ENCODE measurements at places on chromosomes 1 and 21.

- DNase-seq, result no peak
These were observed 96.8 kb downstream of the NRIP1 start for GRCh38 chr21:14968029-14968428.

DNA sequence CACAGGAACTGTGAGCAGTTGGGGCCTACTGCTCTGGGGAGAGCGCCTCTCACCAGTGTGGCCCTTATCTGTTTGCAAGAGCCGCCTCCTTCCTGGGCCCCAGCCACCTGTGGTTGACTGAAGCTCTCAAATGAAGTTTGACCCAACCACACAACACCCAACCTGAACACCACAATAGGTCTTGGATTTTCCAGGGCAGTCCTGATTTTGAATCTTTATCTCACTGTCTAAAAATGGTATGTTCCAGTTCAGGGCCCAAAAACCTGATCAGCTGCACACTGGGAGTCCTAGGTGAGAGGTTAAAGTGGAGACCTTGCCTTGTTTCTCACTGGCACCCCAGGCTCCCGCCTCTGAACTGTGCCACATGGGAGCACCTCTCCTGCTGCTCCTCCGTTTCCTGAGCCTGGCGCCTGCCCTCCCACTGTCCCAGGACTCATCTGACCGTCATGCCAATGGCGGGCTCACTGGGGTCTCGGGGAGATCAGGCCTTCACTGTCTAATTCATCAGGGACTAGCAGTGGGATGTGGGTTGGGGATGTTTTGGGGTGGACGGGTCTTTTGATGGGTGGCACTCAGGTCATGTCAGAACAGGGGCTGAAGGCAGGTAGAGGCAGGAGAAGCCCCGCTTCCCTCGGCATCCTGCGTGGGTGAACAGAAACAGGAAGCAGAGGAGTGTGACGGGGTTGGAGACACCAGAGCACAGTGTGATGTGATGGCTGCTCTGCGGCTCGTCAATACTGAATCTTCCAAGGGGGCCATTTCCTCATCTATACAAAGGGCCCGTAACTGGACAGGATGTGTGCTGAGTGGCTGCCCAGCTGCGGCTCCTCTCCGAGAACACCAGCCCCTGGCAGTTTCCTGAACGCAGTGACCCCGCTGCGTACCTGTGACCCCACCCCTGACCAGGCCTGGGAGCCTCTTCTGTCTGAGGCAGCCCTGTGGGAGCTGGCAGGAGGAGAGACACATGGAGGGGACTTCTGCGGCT is 59.6 kb upstream of the ITPKB start:
- peak; percentile 25 for DNase-seq

DNA sequence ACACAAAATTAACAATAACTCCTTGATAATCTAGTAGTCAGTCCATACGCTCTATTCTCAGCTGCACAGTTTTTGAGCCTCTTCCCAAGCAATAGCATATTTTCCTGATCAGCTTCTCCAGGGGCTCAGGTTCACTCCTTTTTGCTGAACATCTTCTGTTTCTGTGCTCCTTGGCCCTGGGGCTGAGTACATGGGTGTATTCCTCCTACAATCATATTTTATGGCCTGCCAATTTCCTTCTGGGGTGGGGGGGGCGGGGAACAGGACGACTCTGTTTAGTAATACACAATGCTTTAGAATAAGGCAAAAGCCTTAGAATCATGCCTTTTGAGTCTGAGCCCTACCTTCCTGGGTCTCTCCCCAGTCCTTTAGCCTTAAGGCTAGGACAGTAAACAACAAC is 8.5 kb downstream of the CLDN19 start:
- no peak for DNase-seq

DNA sequence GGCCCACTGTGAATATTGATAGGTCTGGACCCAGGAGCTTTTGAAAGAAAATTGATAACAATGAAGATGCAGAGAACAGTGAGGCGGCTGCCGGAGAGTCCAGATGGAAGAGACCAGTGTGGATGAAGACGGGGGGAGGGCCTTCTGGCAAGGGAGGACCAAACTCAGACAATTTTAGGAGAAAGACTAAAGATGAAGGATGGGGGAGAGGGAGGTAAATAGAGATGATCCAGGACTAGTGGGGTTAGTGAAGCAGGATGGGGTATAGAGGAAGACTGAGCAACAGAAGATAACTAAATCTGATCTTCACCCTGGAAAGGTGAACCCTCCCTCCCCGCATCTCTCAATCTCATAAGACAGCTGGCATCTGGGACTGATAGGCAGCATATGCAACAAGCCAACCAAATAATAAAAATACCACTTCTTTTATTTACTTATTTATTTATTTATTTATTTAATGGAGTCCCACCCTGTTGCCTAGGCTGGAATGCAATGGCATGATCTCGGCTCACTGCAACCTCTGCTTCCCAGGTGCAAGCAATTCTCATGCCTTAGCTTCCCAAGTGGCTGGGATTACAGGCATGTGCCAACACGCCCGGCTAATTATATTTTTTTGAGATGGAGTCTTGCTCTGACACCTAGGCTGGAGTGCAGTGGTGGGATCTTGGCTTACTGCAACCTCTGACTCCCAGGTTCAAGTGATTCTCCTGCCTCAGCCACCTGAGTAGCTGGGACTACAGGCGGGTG is 10.5 kb downstream of the EIF3I start:
- no peak for DNase-seq

GRCh38 chr1:923131-923990 is at the start of gene SAMD11:
Gene SAMD11, plus strand, starts transcription at chr1:923923. Its CDS starts 509 bp downstream, at chr1:924432.
- DNase-seq, result peak; percentile 35

GRCh38 chr1:152517237-152517811 is 3.0 kb downstream of the CRCT1 start:
- no peak for DNase-seq

DNA sequence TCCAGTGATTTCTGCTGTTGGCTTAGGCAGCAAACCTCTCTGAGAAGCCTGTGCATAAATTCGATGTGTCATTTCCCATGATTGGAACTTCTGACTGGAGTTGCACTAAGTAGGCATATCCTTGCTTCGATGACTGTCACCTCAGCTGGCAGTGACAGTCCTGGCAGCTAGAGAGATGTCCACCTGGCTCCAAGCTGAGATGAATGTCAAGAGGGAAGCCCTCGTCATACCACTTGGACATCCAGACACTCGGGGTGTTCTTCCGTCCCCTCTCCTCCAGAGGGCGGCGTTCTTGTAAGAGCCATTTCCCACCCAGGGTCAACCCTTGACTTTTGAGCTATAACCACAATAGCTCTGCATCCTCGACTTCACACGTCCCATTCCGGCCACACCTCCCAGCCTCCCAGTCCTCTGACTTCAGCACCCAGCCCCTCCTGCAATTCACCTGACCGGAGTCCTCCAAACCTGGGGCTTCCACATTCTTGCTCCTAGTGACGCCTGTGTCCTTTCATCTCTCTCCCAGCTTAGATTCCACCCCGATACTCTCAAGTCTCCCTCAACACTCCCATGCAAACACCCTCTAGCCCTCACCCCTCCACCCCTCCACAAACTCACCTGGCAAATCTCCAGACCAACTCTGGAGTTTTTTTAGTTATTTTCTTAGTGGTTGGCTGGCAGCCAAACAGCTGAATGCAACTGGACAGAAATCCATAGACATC is 17.3 kb downstream of the CA6 start:
- peak; percentile 21 for DNase-seq

DNA sequence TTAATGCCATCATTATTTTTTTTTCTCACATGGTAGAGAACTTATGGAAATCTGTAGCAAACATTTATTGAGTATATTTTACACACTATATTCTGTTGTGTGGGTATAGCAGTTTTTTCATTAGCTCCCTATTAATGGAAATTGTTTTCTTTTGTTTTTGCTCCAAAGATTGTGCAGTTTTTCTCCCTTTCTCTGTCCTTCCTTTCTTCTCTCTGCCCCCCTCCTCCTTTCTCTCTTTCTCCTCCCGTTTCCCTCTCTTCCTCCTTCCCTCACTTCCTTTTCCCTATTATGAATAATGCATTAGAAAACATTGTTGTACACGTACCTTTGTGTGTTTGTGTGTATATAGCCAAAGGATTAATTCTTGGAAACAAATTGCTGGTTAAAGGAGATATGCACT is 20.6 kb downstream of the CDC73 start:
- no peak for DNase-seq

DNA sequence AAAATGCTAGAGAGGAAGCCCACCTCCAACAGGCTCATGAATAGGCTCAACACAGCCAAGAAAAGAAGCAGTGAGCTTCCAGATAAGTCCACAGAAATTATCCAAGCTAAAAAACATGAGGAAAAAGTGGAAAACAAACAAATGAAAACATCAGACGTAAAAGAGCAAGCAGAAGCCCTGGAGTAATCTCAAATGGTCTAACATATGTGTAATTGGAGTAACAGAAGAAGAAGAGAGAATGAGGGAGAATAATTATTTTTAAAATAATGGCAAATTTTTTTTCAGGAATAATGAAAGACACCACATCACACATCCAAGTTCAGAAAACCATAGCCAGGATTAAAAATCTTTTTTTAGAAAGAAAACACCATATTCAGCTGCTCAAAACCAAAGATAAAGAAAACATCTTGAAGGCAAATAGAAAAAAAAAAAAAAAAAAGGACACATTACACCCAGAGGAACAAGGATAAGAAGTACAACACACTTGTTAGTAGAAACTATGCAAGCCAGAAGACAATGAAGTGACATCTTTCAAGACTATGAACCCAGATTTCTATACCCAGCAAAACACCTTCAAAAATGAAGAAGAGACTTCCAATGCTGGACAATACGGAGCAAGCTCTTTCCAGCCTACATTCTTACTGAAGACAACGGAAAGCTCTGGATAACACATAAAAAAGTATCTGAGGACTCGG is 10.6 kb upstream of the SUMO3 start:
- no peak for DNase-seq

DNA sequence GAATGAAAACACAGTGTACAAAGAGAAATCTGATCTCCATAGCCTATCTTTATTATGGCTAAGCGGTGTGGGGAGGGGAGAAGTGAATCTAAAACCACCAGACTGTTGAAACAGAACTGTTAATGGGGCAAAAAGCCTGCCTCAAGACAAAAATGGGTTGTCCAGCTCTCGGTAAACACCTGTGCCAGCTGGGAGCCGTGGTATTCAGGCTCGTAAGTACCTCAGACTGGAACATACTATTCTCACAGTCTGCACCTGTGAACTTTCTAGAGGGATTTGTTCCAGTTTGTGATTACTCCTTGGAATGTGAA is 42.7 kb upstream of the ATP1A1 start:
- DNase-seq, result no peak

DNA sequence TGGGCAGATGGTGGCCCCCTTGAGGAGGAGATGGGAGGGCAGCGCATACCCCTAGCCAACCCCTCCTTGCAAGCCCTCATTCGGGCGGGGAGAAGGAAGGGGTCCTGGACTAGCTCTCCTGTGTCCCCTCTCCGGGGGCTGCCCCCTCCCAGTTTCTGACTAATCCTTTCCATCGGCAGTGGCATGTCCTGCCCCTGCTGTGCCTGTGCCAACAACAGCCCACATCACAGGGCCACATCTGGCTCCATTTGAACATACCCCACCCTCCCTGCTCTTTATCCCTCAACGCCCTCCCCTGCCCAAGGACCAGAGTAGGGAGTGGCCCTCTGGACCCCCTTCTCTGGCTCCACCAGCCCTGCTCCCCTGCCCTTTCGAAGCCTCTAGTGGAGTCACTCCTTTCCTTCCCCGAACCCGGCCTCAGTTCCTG is 11.0 kb upstream of the LMNA start:
- DNase-seq, result no peak

DNA sequence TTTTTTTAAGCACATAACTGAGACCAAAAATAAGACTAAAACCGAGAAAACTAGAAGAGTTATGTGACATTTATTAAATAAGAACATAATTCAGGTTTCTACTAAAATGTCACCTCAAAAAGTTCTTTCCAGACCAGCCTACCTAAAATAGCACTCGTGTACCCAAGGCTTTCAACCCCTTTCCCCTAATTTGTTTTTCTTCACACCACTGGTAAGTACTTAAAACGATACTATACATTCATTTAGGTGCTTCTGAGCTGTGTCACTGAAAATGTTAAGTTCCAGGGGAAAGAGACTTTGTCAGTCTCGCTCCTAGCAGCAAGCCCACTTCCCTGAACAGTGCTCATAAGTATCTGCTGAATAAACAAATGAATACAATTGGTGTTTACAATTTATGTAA is 6.8 kb downstream of the RRAGC start:
- DNase-seq, result no peak

- DNase-seq, result no peak
These were observed 322.1 kb upstream of the TMPRSS15 start for GRCh38 chr21:18725653-18726052.

- DNase-seq, result no peak
These were observed 43.9 kb upstream of the SAMSN1 start for GRCh38 chr21:14589855-14590563.

DNA sequence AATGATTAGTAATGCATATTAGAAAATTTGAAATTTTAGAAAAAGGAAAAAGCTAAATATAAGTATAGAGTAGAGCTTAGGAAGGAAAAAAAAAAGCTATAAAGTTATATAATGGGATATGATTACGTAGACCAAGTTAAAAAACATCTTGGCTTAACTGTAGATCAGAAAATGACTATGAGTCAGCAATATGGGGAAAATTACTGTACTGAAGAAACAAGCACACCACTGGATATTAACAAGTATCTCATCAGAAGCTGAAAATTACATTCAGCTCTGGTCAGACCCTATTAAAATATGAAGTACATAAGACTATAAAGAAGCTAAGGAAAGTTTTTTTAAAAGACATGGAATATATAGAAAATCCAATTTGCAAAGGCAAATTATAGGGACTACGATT is 19.5 kb downstream of the DNAJC8 start:
- no peak for DNase-seq

DNA sequence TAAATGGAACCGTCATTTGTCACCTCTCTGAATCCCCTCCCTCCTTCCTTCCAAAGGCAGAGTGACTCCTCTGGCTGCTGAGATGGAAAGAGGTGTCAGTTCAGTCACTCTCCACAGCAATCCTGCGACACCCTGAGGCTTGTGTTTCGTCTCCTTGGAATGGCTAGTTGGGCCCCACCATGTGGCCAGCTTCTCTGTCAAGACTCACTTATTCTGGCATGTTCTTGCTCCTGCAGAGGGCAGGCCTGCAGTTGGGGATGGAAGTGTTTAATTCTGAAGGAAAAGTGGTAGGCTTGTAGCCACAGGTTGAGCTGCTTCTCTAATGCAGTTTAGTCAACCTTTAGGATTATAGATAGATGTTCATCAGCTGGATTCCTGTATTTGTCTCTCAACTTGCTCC is 149.6 kb downstream of the LMO4 start:
- DNase-seq, result no peak

GRCh38 chr1:65165269-65165993 is 17.4 kb downstream of the AK4 start:
- no peak for DNase-seq

GRCh38 chr1:25563330-25564215 is 20.2 kb downstream of the LDLRAP1 start:
- DNase-seq, result no peak

Measured in stimulated activated CD4-positive, alpha-beta T cell treated with anti-CD3 and anti-CD28 coated beads, TNF-alpha, amount 100 ng/mL, for 4 hours (primary cell).